ENCODE measurements at places on chromosomes 6 and 20.

DNA sequence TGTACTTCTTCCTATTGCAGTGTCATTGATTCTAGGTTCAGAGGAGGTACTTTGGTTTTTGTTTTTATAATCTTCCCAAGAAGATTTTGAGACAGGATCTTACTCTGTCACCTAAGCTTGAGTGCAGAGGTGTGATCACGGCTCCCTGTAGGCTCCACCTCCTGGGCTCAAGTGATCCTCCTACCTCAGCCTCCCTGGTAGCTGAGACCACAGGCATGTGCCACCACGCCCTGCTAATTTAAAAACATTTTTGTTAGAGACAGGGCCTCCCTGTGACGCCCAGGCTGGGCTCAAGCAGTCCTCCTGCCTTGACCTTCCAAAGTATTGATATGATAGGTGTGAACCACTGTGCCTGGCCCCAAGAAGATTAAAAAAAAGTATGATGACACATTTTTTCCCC is 3.4 kb upstream of the SLC17A5 start:
- DNase-seq: peak; percentile 43

- DNase-seq: no peak
Observed at GRCh38 chr6:37732688-37733087, 35.0 kb upstream of the MDGA1 start.

GRCh38 chr6:133410638-133411435 is 169.7 kb downstream of the EYA4 start:
- no peak for DNase-seq

- peak; percentile 82 for DNase-seq
Observed at GRCh38 chr6:159693894-159694545, 979 bp upstream of the SOD2 start.

GRCh38 chr20:18657575-18657974 is 69.7 kb downstream of the DTD1 start:
- no peak for DNase-seq

DNA sequence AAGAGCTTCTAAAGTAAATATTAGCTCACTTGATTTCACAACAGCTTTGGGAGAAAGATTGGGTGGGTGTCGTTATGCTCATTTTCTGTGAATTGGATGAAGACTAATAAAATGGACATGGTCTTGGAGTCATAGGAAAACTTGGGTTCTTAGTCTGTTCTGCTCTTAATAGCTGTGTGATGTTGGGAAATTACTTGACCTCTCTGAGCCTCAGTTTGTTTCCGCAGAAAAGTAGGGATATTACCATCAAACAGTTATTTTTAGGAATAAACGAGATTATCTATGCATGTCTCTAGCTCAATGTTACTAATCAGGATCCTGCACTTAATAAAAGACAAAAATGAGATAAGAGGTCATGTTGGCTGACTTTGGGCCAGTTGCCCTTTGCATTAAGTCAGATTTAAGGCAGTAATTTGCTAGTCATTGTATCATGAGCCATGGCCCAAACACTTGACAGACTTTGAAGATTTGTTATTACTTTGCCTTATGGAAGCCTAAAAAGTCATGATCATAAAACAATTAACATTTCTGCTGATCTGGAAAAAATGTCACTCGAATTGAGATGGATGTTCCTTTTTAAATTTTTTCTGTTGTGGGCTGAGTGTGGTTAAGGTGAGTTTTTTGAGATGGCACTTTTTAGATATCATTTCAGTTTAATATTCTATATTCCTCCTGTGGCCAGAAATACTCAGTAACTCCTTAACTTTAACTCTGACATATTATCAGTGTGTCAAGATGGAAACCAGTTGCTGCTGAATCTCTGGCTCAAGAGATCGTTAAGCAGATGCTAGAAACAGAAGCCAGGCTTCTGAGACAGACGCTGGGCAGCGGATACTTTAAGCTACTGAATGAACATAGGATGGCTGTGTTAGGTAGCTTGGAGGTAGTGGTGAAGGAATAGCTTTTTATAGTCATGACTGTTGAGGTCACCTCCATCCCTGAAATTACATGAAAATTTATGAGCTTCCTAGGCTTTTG is 291.6 kb downstream of the PHF3 start:
- no peak for DNase-seq

DNA sequence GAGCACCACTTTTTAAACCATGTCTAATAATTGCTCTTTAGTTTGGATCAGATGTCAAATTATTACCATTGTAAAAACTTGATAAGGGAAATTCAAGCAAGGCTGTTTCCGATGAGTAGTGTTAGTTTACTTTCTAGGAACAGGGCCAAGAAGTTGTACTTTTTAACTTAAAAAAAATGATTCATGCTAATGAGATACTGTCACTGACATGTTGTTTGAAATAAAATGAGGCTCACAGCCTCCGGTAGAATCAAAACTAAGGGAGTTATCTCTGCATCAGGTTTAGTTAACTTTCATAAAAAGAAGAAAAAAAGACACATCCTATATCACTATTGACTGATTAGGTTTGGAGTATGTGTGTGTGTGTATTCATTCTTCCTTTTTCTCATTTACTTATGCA is 55.2 kb upstream of the SUPT3H start:
- DNase-seq: no peak

GRCh38 chr20:21234324-21234723 is 68.8 kb upstream of the XRN2 start:
- no peak for DNase-seq

DNA sequence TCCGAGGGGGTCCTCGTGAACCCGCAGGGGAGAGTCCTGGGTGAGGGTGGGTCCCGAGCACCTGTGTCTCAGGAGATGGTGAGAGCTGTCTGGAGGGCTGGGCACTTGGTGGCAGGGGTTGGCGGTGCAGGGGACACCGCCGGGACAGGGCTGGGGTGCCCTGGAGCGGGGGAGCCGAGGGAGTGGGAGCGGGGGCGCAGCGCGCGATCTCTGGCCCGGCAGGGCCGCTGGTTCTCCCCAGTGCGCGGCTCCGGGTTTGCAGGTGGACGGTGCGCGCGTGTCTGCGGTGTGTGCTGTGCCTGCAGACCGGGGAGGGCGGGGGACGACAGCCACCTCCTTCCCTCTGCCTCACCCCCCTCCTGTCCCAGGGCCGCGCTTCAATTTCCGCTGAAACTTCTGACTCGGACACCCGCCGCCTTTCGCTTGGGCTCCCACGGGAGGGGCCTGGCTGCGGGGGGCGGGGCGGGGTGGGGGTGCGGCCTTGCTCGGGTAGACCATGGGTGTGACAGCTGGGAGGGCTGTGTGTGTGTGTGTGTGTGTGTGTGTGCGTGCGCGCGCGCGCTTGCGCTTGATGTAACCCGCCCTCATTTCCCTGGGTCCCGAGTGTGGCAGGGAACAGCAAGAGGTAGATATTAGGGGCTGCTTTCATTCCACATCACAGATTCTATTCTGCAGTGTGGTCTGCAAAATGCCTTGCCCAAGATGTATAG is 1.2 kb downstream of the TRIB3 start:
- DNase-seq: peak; percentile 83

DNA sequence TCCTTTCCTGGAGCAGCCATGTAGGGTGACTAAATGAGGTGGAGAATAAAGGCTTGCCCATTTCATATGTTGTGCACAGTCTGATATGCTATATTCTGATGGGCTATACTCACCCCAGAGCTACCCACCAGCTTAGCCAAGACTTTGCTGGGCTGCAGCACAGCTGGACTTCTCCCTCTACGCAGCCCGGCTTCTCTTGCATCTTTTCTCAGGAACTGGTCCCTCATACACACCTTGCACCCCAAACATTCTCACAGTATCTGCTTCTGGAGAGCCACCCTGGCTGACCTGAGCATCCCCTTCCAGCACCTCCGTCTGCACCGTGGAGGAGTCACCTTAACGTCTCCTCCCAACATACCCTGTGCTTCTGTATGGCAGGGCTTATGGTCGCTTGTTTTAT is 150.8 kb upstream of the PMEPA1 start:
- no peak for DNase-seq

DNA sequence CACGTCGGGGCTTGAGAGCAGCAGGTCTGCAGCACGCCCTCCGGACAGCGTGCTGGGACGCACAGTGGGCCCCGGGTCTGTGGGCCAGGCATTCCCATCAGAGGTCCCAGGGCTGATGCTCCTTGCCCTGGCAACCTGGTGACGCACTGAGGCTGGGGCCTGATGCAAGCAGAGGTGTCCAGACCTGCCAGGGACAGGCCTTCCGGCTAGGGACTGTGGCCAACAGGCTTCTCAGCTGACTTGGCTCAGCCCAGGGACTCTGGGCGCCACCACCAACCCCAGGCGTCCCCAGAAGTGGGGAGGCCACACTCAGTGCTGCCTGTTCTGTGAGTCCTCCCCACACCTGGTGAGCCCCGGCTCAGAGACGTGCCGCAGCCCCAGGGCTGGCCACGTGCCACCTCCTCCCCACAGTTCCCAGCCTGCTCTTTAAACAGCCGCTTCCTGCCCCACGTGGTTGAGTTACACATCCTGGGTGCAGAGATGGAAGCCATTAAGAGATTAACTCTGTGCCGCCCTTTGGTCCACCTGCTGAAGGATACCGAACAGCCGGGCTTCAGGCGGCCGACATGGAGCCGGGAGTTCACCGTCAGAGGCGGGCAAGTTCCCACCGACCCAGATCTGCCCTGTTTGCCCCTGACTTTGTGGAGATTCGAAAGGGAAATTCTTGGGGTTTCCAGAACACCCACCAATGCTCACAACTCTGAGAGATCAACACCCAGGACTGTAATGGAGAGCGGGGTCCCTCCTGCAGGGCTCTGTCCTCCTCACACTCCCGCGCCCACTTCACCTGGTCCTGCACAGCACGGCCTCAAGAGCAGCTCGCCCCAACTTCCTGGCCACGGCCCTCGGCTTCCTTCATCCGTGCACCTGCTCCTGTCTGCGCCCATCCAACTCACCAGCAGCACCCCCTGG is 37.6 kb upstream of the ZBP1 start:
- DNase-seq: peak; percentile 55

DNA sequence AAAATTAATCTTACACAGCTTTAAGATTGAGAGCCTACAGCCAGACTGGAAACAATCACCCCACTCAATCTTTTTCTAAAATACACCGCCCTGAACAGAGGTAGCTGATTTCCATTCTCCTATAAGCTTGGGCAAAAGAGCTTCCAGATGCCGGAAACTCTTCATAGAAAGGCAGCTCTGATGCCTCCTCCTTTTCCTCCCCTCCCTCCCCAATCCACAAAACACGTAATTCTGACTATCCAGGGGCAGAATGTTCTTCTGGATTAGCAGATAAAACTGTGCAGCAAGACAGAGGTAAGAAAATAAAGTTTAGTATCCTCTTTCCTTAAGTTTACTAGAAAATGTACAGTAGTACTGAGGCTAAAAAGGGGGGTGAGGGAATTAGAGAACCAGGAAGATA is 15.8 kb downstream of the ADNP start:
- DNase-seq: no peak

DNA sequence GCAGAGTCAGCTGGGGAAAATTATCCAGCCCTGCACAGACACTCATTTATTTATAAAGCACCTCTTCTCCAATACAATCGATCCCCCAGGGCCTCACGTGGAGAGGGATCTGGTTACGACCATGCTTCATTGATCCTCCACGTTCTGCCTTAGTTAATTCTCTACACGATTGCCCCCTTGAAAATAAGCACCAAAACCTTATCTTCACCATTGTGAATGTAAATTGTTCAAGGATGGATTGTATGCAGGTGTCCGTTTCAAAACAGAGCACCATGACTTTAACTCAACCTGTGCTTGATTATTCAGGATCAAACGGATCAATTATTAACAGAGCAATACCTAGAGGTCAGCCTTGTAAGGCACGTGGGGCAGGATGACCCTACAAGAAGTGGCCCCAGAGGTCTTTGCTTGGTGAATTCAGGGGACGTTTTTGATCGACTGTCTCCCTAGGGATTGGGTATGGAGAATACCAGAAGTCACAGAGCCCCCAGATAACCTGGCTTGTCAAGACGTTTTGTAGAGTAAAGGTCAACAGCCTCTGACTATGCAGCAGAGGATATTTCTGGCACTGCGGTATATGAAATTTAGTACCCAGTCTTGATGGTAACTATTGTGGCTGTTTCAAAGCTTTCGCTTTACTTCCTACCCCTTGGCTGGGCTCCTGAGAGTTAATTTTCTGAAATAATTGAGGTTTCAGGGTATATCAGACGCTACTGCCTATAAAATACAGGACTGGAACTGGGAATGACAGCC is 112.1 kb downstream of the NFATC2 start:
- DNase-seq: no peak

DNA sequence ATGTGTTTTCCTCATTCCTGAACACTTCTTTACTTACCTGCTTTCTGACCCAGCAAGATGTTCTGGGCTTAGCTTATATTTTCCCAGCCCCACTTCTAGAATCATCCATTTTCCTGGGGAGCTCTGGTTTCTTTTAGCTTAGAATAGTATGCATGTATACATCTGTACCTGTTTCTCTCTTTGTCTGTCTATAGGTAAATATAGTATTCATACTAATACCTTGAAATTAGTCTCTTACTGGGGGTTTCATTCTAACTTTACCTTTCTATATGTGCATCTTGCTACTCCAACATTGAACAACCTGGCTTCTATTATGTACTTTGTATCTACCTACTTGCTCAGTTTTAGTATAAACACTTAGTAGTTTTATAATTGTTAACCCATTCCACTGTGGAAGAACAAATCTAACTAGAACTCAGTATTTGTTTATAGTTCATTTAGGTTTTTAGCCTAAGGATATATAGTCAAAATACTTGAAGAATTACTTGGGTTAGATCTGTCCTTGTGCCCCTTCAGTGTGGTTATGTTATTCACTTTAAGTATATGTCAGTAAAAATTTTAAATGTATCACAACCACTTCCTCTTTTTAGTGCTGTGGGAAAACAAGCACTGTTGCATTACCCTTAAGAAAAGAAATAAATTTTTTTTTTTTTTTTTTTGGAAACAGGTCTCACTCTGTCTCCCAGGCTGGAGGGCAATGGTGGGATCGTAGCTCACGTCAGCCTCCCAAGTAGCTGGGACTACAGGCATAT is 54.0 kb downstream of the ASXL1 start:
- no peak for DNase-seq

GRCh38 chr6:135088281-135088680 is 33.7 kb upstream of the HBS1L start:
- no peak for DNase-seq

DNA sequence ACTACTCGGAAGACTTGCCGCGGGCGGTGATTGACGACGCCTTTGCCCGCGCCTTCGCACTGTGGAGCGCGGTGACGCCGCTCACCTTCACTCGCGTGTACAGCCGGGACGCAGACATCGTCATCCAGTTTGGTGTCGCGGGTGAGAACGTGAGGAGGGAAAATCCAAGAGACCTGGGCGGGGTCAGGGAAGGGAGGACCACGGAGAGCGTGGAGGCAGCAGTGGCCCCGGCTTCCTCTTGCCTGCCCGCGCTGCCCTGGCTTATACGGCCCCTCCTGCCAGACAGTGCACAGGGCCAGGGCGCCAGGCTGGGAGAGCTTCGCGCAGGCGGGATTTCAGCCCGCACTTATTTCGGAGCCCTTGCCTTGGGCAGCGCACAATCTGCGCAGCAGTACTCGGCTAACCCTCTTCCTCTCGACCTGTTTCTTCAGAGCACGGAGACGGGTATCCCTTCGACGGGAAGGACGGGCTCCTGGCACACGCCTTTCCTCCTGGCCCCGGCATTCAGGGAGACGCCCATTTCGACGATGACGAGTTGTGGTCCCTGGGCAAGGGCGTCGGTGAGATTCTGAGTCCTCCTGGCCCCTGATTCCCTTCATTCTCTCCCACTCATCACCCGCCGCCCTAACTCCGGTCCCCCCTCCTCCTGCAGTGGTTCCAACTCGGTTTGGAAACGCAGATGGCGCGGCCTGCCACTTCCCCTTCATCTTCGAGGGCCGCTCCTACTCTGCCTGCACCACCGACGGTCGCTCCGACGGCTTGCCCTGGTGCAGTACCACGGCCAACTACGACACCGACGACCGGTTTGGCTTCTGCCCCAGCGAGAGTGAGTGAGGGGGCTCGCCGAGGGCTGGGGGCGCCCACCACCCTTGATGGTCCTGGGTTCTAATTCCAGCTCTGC is 2.0 kb downstream of the MMP9 start:
- peak; percentile 50 for DNase-seq

- DNase-seq: no peak
Observed at GRCh38 chr6:55916188-55916587, 40.8 kb upstream of the BMP5 start.
